ENCODE measurements at places on chromosomes 5 and 9. TPM values are rescaled to one million over a fixed set of nuclear protein-coding genes. Genes with fewer than 3 reads are reported as not detected.

GRCh38 chr9:126462617-126463016 lies 136.0 kb downstream of the MVB12B start:
- no peaks in the 10 kb centered on the region for H3K27me3 ChIP-seq
- H3K4me1 ChIP-seq = no peaks in the 10 kb centered on the region

The CCDC192 gene
- 1.3 TPM for total RNA-seq

The SARDH gene
- total RNA-seq = 11.5 TPM

DNA sequence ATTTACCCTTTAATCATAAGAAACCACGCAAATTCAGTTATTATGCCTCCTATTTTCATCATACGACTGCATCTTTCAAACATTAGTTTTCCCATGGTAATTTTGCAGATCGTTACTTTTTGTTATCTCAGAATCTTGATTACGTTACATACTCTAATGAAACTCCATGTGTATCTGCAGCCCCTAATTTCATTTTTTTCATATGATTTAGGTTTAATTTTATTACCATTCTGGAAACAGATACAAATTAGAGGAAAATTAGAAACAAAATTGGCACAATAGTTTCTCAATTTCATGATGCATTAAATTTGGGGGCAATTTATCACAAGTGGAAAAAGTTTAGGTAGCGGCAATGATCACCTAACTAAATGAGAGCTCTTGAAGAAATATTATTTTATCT lies 52.3 kb downstream of the C9orf153 start:
- no peaks in the 10 kb centered on the region for H3K4me1 ChIP-seq
- H3K36me3 ChIP-seq = no peaks in the 10 kb centered on the region
- no peak for DNase-seq

The OR1Q1 gene
- not detected for total RNA-seq

The DNAI1 gene
- total RNA-seq = 1.7 TPM

DNA sequence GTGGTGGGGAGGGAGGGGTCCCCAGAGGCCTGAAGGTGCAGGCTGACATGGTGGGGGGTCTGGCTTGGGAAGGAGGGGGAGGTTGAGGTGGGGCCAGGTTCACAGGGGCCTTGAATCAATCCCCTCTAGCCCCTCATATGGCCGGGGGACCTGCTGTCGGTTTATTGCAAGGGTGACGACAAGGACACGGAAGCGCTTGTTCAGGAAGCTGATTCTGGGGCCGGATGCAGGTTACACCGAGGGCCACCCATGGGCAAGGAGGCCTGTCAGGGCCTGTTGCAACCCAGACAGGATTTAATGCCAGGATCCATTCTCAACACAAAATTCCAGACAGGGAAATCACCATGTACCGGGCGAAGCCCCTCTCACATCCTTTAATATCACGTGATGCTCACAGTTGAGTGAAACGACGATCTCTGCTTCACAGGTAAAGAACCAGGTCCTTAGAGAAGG lies 41.6 kb upstream of the SYNPO start:
- no peak overlapping the region for H3K27ac ChIP-seq
- DNase-seq = no peak
- H3K4me1 ChIP-seq = peaks cover 11% of the 10 kb centered on the region

The PTGES2 gene
- 85.0 TPM for total RNA-seq

DNA sequence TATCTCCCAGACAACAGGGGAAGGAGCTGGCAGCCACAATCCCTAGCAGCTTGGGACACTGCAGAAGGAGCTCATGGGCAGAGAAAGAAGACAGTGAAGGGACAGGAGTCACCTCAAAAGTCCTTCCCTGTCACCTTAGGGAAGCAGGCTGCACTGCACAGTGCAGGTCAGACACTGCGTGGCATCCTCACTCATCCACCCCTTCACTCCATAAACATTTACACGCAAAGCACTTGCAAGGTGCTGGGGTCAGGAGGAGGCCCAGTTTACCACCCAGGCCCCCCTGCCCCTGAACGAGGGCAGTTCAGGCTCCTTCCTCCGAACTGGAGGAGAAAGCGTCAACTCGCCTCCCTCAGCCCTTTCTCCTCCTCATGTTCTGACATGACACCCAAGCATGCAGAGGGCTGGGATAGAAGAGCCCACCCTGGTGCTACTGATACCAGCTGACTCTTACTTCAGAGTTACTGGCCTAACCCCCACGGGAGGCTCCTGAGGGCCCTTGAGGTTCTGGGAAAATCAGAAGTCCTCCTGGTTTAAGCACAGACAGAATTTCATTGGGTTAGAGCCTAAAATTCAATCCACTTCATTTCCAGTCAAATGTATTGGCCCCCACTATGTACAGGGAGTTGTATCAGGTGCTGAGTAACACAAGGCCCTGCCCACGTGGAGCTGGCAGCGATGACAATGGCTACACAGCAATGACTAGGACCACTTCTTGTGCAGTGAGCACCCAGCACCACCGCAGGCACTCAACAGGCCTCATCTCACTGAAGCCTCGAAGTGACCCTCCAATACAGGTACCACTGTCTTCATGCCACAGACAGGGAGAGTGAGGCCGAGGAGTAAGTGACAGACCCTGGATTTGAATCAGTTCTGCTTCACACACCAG lies 70.4 kb downstream of the RAPGEF1 start:
- H3K27me3 ChIP-seq = no peaks in the 10 kb centered on the region
- DNase-seq = no peak
- H3K27ac ChIP-seq = peak overlapping the region; percentile 62

DNA sequence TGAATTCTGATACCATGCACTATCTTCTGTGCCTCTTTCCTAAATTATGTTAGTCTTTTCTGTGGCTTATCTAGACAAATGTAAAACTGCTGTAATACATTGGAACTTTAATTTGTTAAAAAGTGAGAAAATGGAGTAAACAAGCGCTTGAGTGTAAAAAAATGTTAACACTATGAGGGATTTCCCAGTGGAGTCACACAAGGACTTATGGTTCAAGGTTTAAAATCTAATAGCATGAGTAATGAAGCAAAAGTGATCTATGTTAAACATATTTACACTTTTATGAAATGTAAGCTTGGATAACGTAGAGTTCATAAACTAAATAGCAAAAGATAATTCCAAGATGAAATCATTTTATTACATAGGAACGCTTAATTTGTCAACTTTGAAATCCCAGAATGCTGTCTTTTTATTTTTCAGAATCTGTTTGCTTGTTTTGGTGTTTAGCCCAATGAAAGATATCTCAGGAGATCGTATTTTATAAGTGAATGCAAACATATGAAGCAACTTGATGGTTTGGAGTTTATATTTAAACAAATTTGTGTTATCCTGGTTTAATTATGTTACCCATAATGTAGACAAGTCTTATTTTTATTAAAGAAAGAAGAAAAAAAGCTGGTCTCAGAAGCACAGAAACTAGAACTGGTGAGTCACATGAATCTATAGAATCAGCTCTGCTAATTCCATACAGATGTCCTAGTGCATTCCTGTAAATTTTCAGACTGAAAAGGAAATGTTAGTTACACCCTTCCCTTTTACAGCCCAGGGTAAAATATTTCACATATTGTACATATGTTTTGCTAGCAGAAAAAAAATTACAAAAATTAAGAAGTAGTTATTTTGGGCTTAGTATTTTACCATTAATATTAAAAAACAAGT lies 34.2 kb upstream of the FBN2 start:
- H3K27me3 ChIP-seq = peaks cover 23% of the 10 kb centered on the region
- DNase-seq = no peak
- no peak overlapping the region for H3K4me3 ChIP-seq
- H3K4me1 ChIP-seq = peaks cover 1% of the 10 kb centered on the region

The TMOD1 gene
- total RNA-seq = 7.1 TPM

DNA sequence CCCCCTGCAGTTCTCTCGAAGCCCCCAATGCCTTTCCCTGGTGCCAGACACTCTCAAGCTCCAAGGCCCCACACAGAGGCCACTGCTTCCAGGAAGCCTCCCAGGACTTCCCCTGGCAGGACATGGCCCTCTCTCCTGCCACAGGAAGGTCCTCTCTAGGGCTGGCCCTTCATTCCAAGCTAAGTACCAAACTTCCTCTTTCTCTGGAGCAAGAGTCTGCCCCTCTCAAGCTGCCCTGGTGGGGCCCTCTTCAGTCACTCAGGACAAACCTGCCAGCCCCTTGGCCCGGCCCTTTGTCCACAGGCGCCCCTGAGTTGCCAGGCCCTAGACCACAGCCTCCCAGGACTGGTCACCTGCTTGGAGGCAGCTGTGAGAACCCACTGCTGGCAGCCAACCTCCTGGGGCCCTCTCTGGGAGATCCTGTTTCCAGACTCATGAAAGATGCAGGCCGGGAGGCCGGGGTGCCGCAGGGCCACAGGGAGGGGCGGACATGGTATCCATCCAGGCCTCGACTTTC lies 6.6 kb downstream of the NINJ1 start:
- H3K36me3 ChIP-seq = no peaks in the 10 kb centered on the region
- H3K4me3 ChIP-seq = no peak overlapping the region
- DNase-seq = peak; percentile 45
- no peaks in the 10 kb centered on the region for H3K27me3 ChIP-seq
- peak overlapping the region; percentile 55 for H3K27ac ChIP-seq

DNA sequence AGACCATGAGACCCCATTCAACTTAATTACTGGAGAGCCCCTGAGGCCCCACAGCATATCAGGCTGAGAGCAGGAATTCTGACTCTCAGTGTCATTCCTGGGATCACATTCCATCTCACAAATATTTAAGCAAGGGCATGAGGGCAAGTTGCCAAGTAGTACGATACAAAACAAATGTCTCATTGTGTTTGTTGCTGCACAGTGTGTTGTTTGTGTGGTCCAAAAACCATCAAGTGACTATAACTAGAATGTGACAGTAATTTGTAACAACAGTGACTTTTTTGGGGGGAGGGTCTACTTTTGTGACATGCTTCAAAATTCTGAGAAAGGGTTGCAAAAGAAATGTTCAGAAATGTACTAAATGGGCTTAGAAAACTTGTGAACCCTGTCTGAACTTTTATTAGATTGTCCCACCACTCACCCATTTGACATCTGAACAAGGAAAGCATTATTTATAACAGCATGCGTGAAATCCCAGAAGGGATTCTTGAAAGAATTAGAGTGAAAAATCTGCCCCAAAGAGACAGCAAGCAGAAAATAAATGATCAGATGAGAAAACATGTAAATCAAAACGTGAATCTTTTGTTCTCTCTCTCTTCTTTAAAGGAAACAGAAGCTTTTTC lies 347.0 kb downstream of the NTRK2 start:
- no peaks in the 10 kb centered on the region for H3K36me3 ChIP-seq
- H3K27me3 ChIP-seq = no peaks in the 10 kb centered on the region
- H3K4me1 ChIP-seq = no peaks in the 10 kb centered on the region

Data from endodermal cell (in vitro differentiated cells).